ENCODE measurements at places on chromosomes 7 and 10.

DNA sequence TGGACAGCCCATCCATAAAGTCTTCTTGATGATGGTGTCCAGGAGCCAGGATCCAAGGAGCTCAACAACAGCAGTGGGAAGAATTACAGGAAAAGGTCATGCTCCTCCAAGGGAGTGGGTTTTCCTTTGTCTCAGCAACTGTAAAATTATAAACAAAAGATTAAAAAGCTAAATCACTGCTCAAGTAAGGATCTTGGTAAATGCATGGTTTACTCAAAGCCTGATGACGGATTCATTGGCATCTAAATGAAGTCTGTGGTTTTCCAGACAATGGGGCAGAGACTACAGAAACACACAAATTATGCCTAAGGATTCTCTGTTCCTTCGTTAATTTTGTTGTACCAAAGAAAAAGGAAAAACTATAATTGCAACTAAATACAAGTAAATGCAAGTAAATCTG lies 36.4 kb upstream of the DLX6 start:
- DNase-seq: no peak

GRCh38 chr7:140209866-140210609 lies 33.3 kb upstream of the KDM7A start:
- no peak for DNase-seq

DNA sequence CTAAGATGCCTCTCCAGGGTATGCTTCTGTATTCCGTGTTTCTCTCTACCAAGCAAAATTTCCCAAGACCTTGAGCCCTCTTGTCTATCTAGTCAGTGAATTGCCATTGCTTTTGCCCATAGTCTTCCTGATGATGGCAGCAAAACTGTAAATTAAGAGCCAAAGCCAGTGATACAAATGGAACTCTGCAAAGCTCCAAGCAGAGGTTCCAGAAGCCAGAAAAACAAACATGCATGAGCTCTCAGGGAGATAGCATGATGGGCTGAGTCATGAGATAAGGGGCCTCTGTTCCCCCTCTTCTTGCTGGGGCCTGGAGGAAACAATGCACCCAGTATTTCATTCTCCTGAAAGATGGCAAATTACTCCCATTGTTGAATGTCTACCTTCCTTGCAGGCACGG lies 24.7 kb downstream of the LSMEM1 start:
- DNase-seq: no peak

DNA sequence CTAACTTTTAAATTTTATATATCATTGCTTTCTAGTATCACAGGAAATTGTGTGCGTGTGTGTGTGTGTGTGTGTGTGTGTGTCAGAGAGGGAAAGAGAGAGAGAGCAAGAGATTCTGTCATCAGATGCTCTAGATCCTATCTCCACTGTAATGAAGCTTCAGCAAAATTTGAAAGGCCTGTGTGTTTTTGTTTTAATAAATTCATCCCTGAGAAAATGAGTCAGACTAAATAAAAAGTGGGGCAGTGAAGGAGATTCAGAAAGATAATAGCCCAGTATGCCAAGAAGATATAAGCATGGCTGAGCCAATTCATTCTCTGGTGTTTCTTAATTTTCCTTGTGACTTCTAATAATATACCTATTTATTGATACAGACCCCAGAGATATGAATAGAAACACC lies 184.2 kb upstream of the TMEM196 start:
- no peak for DNase-seq

DNA sequence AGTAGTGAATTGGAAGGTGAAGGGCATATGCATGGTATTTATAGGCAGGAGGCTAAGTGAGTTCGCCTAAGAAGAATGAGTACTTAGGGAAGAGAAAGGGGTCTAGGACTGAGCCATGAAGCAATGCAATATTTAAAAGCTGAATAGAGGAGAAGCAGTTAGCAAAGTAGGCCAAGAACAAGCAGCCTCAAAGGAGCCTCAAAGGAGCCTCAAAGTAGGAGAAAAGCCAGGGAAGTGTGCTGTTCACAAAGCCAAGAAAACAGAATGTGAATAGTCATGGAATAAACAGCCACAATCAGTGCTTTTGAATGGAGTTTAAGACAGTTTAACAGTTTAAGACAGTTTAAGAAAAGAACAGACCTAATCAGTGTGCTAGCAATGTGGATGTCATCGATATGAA lies 762.0 kb downstream of the SORCS1 start:
- DNase-seq: no peak

DNA sequence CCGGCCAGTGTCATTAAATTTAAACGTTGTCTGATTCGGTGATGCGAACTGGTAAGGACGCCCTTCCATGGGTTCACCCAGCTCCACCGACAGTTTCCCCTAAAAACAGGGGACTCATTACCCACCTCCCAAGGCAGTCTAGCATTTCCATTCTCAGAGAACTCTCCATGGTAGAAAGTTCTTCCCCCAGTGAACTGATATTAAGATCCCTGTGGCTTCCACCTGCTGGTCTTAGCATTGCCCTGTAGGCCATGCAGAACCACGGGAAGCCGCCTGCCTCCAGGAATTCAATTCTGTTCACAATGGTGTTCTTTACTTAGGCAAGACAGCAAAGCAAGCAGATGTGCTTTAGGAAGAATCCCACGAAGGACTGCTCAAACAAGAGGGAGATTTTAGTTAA lies 128.9 kb upstream of the NANOS1 start:
- DNase-seq: no peak

- DNase-seq: no peak
Observed at GRCh38 chr10:45580371-45581215, 92.0 kb downstream of the ZFAND4 start.

GRCh38 chr7:130995252-130996081 lies 261.5 kb upstream of the KLF14 start:
- DNase-seq: no peak

DNA sequence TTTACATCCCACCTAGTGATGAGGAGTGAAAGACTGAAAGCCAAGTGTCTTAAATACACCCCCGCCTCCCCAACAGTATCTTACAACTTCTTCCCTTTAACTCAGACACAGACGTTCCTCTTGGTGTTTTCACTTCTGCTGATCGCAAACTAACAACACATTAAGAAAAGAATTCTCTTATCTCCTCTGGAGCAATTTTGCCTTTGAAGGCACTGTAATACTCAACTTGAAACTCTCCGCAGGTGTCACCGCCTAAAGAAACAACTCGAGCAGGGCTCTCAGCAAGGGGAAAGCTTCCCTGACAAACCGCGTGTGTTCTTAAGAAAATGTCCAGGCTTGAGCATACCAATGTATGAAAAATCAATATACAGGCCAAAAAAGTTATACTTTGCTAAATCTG lies 452 bp downstream of the SEMA3C start:
- DNase-seq: no peak

GRCh38 chr7:151244841-151245346 lies 3.6 kb downstream of the SMARCD3 start:
- DNase-seq: no peak

DNA sequence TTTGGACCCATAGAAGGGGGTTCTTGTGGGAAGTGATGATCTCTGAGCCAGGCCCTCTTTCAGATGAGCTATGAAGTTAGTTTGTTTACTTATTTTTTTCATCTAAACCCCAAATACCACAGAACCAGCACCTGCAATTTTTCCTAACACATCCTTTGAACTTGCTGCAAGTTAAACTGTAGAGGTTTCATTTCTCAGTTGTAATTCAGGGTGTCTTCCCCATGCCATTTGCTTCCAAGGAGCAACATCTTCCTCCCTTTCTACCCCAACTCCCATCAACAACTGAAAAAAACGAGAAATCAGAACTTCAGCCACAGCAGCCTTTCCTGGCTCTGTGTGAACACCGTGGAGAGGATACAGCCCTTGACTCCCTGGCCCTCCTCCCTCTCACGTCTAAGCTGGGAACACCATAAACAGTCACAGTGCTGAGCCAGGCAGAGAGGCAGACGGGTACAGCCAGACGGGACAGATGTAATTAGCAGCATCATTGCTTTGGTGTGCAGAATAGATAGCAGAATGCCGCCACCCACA lies 63.6 kb downstream of the RGS10 start:
- no peak for DNase-seq

GRCh38 chr10:4278186-4278585 lies 493.2 kb upstream of the KLF6 start:
- no peak for DNase-seq

DNA sequence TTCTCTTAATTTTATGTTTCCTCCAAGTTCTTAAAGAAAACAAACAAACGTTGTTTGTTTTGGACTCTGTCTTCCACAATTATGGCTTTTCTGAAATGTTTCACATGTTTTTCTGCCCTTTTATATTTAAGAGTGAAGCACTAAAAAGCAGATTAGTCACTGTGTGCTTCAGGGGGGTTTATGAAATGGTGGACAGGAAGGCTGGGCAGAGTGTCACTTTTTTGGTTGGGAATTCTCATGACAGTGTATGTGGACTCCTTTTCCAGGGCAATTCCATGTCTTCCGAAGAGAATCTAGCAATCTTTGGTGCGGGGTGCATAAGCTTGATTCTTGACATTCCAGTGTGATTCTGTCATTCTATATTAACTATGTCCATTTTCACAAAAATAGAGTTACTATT lies 669.4 kb downstream of the PARD3 start:
- no peak for DNase-seq
